ENCODE measurements at places on chromosomes 13 and 19.

GRCh38 chr19:35309481-35310279 lies 17.7 kb downstream of the MAG start:
- no peak for DNase-seq

DNA sequence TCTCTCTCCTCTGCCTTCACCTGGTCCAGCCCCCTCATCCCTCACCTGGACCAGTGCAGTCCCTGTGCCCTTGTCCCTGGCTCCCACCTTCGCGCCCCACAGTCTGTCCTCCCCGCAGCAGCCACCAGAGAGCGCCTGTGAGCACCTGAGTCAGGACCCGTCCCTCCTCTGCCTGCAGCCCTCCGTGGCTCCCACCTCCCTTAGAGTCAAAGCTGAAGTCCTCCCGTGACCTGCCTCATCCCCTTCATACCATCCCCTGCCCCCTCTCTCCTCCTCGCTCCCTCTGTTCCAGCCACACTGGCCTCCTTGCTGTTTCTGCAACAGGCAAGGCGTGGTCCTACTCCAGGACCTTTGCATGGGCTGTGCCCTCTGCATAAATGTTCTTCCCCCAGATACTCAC lies 10.3 kb downstream of the CELF5 start:
- DNase-seq = no peak

GRCh38 chr13:72622546-72622945 lies 104.9 kb downstream of the MZT1 start:
- no peak for DNase-seq

DNA sequence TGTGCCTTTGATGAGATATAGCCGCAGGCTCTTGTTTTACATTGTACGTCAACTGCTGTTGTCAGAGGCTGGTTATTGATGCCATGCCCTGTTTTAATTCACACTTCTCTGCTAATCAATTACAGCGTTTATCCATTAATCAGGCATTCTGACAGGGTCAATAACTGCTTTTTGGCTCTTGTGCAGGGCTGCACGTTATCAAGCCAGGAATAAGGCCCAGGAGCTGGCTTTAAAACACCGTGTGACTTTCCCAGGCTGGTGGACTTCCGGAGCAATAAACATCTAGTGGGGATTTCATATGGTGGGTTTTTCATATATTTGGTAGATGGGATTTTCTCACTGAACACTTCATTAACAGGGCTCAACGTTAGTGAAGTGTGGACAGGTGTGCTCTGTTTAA lies 221.7 kb downstream of the TM9SF2 start:
- no peak for DNase-seq

DNA sequence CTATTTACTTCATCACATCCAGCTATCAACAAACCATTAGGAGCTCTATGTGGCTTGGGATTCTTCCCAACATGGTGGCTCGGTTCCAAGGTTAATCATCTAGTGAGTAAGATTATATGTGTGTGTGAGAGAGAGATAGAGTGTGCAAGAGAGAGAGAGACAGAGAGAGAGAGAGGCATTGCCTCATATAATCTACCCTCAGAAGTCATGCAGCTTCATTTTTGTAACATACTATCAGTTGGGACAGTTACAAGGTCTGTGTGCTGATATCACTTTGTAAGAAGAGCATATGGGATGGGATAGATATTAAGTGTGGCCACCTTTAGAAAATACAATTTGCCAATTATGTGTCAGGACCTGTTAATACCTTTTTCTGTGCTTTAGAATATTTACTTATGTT lies 104.1 kb downstream of the NDFIP2 start:
- no peak for DNase-seq

DNA sequence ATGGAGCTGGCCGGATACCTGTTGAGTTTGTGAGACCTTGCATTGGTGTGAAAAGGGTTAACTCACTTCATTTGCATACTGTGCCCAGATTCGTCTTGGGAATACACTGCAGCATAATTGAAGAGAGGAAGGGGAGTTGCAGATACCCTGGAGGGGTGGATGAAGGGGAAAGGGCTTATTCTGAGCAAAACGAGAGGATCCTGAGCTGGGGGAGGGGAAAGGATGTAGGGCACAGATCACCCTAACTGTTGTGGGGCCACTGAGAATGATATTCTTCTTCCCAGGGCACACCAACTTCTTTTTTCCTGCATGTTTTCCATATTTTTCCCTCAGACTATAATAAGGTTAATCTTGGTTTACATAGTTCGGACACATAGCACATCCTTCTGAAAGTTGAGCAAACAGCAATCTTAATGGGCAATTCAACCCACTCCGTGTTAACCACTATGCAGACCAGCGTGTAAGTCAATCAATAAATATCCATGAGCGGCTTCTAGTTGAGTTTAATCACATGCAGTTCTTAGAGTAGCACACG lies 11.7 kb upstream of the PTPRS start:
- DNase-seq = no peak

- DNase-seq = no peak
These were observed 1.1 kb upstream of the ARHGAP35 start for GRCh38 chr19:46859637-46860124.

- DNase-seq = no peak
These were observed 176.6 kb upstream of the STARD13 start for GRCh38 chr13:33462109-33462508.

DNA sequence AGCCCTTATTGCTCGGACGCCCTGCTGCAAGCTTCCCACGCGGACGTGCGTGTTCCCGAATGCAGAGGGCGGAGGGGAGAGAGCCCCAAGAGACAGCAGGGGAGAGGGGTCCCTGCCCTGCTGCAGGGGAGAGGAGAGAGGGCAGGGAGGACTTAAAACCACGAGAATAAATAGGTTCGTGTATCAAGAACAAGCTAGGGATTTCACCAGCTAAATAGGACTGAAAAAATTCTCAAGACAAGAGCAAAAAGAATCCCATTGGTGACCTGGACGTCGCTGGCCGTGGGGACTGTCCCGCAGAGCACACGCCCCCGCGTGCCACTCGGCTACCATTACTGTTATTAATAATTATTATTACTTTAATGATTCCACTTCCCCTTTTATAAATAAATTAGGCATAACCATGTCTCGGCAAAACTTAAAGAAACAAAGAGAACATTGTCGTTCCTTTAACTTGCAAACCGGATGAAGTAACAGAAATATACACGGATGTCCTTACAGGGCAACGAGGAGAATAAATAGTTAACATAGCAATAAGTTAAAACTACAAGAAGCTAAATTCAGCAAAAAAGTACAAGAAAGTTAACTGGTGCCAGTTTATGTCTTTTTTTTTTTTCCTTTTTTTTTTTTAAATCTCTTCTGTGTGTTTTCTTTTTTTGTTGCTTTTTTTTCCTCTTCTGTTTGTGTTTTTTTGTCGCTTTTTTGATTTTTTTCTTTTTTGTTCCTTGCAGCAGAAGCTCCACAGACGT lies 16.6 kb downstream of the PRKCSH start:
- no peak for DNase-seq

- DNase-seq = peak; percentile 36
These were observed 5.2 kb upstream of the ZNF579 start for GRCh38 chr19:55585658-55586339.

- no peak for DNase-seq
These were observed 290.4 kb downstream of the SLITRK6 start for GRCh38 chr13:85508683-85509329.

DNA sequence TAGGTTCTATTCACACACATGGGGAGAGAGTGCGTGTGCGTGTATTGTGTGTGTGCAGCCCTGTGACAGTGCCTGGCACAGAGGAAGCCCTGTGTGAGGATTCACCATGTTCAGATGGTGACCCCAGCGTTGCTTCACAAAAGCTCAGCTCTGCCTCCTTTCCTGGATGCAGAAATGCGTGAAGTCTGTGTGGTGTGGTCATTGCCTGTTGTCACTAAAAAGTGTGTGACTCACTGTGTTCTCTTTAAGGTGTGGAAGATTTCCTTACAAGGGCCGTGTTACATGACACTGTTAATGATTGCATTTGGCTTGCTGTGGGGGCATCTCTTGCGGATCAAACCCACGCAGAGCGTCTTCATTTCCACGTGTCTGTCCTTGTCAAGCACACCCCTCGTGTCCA lies 19.5 kb upstream of the DCUN1D2 start:
- DNase-seq = no peak

DNA sequence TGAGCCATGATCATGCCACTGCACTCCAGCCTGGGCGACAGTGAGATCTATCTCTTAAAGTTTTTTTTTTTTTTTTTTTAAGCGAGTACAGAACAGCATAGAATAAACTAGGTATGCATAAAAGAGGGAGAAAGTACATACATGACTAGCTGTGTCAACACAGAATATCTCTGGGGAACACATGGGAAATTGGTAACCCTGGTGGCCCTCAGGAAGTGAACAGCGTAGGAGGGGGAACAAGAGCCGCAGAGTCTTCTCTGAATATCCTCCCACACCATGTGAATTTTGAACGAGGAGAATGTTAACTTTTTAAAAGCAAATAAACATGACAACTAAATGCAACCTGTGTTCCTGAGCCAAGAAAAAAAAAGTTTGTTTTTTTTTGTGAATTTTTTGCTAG lies 15.2 kb downstream of the PHLDB3 start:
- DNase-seq = no peak

GRCh38 chr13:81987677-81988357 lies 1646.9 kb upstream of the SPRY2 start:
- DNase-seq = no peak

DNA sequence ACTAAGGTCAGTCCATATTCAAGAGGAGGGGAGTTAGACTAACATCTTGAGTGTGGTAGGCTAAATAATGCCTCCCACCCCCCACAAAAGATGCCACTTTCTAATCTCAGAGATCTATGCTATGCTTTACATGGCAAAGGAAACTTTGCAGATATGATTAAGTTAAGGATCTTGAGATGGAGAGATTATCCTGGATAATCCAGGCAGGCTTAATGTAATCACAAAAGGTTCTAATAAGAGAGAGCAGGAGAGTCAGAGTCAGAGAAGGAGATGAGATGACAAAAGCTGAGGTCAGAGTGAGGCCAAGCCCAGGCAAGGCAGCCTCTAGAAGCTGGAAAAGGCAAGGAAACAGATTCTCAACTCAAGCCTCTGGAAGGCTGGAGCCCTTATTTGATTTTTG lies 1011.6 kb downstream of the PCDH9 start:
- DNase-seq = no peak

- DNase-seq = no peak
These were observed 8.6 kb downstream of the MIR17HG start for GRCh38 chr13:91355826-91356710.
